ENCODE measurements at places on chromosomes 5 and 9. TPM values are rescaled to one million over a fixed set of nuclear protein-coding genes. Genes with fewer than 3 reads are reported as not detected.

GRCh38 chr9:92042260-92042659, 73.0 kb downstream of the SPTLC1 start:
- no peak for DNase-seq

DNA sequence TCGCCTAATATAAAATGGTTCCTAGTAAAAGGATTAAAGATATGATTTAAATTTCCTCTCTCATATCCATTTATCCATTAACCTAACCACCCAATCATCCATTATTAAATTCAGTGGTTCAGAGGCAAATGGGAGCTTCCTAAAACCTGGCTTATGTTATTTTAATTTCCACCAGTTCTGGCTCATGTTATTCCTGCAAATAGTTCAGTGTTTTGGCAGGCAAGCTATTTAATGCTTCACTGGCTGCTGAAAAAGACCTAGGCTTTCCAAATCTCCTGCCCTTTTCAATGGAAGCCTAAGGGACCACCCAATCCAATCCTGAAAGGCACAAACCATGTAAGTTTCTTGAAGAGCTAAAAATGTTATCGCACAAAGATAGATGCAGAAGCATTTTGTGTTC, 52.3 kb downstream of the POC5 start:
- DNase-seq, result peak; percentile 33

- no peak for DNase-seq
Measured at GRCh38 chr9:21853414-21853813, 51.0 kb downstream of the MTAP start.

PCDHGA2 gene
- total RNA-seq, result 0.71 TPM

GRCh38 chr5:231661-232060, 13.5 kb downstream of the SDHA start:
- no peak for DNase-seq

DNA sequence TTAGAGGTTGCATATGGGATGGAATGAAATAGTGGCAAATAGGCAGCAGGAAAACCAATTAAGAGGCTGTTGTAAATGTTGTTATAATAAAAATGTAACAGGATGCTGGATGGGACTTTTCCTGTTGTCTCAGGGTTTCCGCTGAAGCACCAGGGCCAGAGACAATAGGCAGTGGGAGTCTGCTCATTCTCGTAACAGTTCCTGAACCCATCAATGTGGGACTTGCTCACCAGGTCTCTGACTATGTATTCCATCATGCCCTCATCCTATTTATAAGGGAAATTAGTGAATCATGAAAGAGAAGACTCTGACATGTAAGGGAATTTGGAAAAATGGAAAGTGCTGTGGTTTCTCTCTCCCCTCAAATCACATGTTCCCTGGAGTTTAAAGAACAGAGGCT, 23.5 kb upstream of the SSBP2 start:
- no peak for DNase-seq
